ENCODE measurements at places on chromosomes 13 and 19.

- no peak for DNase-seq
Measured at GRCh38 chr13:28322256-28322905, 172.5 kb downstream of the FLT1 start.

- no peak for DNase-seq
Measured at GRCh38 chr13:108069521-108070210, 145.7 kb downstream of the LIG4 start.

- DNase-seq = no peak
Measured at GRCh38 chr19:3368441-3368795, 2.0 kb downstream of the NFIC start.

DNA sequence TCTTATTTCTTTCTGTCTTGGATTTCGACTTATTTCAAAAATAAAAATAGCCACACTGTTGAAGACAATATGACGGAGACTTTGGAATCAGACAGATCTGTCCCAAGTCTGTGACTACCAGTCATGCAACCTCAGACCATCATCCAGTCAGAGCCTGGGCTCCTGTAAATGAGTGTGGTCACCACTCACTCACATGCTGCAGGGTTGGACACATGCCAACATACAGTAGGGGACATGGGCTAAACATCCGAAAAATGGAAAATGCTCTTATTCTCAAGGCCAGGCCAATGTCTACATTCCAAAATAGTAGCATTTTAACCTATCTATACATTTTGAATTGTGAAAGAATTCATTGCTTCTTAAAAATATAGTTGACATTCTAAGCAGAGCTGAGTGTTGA lies 75.5 kb upstream of the EDNRB start:
- no peak for DNase-seq

DNA sequence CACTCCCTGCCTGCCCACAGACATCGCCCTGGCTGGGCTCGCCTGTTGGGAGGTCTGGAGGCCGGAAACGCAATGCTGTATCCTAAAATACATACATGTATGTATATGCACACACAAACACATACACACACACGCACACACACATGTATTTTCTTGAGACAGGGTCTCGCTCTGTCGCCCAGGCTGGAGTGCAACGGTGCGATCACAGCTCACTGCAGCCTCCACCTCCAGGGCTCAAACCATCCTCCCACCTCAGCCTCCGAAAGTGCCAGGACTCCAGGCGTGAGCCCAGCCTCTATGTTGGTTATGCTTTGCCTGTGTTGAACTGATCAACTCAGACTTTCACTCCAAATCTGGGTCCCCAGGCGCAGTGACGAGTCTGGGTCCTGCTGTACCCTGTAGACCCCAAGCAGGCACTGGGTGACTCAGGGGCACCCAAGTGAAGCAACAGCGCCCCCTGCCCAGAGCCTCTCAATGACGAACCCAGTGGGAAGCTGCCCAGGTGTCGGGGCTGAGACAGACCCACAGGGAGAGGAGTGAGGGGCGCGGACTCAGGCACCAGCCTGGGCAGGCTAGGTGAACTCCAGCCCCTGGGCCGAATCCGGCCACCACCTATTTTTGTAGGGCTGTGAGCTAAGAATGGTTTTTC lies 27.4 kb upstream of the CACTIN start:
- DNase-seq = no peak

DNA sequence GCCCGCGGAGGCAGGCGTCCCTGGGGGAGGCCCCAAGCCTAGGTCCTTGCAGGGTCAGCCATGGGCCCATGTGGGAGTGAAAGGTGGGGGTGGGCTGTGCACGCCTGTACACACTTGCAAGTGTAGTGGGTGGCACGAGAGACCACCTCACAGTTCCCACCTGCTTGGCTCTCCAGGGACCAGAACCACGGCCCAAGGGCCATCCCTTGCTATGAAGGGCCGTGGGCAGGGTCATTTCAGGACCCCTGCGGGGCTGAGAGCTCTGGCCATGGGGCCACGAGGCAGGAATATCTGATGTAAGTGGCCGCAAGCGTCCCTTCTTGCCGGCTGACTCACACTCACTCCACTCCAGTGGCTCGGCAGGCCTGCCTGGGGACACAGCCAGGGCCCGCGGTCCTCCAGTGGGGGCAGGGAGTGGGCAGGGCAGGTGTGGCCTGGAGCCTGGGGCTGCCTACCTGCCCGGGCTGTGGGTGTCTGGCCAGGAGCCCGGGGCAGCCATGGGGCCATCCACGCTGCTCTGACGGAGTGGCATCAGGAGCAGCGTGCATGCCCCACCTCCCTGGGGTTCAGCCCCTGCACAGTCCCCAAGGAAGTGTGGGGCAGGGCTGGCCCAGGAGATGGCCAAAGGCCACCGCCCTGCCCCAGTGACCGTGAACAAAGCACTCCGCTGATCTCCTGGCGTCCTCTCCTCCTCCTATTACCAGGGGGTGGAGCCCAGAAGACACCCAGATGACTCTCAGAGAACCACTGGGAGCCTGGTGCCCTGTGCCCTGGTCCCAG lies 8.6 kb upstream of the MKNK2 start:
- DNase-seq = no peak

GRCh38 chr13:98775844-98776598 lies 23.5 kb upstream of the SLC15A1 start:
- DNase-seq = no peak

GRCh38 chr13:46795321-46795720 lies 1.6 kb downstream of the ESD start:
- no peak for DNase-seq

DNA sequence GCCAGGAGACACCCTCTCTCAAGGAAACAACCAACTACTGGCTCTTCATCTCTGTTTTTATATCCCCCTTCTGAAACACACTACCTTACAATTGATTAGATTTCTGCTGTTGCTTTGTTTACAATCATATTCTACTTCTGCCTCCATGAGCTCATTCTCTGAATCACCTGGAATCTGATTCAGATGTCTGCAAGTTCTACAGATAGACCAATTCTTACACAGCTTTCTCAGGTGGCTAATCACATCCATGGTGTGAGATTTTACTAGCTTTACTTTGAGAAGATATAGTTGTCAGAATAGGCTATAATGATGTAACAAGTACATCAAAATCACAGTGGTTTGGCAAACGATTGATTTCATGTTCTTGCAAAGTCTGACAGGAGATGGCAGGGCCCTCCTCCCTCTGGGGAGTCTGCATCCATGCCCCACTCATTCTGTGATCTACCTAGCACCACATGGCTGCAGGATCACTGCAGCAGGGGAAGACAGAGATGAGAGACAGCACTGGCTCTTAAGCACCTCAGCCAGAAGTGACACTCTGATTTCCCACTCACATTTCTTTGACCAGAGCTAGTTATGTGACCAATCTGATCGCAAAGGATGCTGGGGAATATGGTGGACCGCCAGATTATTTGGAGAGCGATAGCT lies 243.7 kb downstream of the FOXO1 start:
- no peak for DNase-seq

DNA sequence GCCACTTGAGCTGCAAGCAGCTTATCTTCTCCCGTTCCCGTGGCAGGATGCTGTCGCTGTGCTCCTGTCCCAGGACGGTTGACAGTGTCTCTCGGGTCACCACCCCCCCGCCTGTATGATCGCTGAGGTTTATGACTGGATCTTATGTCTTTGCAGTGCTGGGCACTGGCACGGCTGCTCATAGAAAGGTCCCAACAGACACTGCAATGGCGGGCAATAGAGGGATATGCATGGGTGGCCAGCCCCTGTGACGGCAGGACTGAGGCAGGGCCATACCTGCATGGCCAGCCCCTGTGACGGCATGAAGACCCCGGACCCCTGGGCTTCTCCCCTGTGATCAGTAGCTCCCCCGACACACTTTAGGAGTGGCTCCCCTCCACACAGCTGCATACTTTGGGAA lies 307.2 kb downstream of the TEX29 start:
- DNase-seq = no peak

DNA sequence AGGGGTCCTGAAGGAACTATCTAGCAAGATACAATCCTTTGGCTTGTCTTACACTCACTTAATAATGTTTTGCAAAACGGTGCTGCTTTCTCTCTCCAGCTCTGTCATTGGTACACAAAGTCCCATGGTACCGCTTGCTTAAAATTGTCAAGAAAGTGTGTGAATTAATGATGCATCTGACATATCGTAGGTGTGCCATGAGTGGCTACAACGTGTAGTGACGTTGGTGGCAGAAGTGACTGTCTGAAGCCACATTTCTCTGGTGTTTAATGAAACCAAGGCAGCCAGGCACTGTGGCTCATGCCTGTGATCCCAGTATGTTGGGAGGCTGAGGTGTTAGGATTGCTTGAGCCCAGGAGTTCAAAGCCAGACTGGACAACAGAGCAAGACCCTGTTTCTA lies 2.6 kb downstream of the HSH2D start:
- no peak for DNase-seq

DNA sequence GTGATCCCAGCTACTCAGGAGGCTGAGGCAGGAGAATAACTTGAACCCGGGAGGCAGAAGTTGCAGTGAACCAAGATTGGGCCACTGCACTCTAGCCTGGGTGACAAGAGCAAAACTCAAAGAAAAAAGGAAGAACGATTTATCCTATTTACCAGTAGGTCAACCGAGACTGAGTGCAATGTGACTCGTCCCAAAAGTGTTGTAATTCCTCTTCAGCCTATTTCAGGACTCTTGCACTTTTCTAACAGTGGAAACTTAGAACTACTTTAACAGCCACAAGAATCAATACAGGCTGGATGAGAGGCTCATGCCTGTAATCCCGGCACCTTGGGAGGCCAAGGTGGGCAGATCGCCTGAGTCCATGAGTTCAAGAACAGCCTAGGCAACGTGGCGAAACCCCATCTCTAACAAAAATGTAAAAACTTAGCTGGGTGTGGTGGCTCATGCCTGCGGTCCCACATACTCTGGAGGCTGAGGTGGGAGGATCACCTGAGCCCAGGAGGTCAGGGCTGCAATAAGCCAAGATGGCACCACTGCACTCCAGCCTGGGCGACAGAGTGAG lies 4.3 kb upstream of the NR1H2 start:
- DNase-seq = no peak

- no peak for DNase-seq
Measured at GRCh38 chr13:40375489-40376171, 290.8 kb downstream of the FOXO1 start.

DNA sequence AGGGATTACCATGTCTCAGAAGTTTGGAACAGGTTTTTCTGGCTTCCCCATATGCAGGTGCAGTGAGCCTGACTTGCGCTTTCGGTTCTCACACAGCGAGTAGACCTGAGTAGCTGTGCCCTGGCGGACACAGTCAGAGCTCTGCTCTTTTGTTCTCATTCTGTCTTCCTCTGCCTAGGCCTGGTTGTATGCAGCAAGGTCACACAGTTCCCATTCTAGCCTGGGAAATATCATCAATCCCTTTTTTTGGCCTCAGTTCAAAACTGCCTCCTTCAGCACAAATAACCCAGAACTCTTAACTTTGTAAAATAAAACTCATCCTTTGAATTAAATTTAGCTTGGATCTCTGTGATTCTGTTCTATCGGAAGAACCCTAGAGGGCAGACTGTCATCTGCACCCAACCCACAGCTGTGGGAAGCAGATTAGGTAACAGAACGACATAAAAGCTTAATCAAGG lies 10.2 kb downstream of the OXGR1 start:
- peak; percentile 36 for DNase-seq

GRCh38 chr13:40389081-40389641 lies 277.3 kb downstream of the FOXO1 start:
- no peak for DNase-seq

- no peak for DNase-seq
Measured at GRCh38 chr19:7921967-7922835, 2.1 kb downstream of the SNAPC2 start.

DNA sequence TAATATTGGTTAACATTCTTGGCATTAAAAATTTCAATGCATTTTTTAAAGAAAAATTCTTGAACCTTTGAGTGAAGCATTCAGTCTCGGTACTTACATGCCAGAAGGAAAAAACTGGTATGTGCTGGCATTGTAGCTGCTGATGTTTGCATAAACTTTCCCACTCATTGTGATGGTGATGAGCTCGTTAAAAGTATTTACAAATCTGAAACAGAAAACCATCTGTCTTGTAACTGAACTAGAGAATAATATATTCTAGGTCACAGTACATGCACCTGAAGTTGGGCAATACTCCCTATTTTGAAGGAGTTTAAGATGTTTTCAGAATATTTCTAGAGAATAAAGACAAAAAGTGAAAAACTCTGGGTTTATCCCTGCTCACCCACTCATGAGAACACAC lies 64.1 kb downstream of the SLC15A1 start:
- DNase-seq = no peak

- DNase-seq = no peak
Measured at GRCh38 chr19:37990362-37990761, 83.4 kb downstream of the SIPA1L3 start.

DNA sequence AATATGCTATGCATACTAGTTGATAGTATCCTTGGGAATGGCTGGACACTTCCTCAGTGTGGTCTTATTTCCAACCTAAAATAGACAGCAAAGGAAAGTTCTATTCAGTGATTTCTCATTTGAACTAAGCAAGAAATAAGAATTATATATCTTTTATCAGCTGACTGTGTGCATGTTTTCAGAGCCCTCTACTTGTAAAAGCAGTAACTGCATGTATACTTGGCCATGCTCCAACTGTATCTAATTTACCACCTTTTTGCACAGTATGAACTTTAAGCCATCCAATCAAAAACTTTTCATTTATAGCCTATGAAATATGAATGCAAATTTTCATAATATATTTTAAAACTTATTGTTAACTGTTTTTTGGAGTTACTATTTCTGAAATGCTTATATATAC lies 136.4 kb upstream of the PCDH9 start:
- DNase-seq = no peak

GRCh38 chr13:102400675-102401145 lies 1.1 kb downstream of the FGF14 start:
- DNase-seq = no peak

GRCh38 chr19:390386-391206 lies 18.4 kb downstream of the C2CD4C start:
- DNase-seq = no peak

DNA sequence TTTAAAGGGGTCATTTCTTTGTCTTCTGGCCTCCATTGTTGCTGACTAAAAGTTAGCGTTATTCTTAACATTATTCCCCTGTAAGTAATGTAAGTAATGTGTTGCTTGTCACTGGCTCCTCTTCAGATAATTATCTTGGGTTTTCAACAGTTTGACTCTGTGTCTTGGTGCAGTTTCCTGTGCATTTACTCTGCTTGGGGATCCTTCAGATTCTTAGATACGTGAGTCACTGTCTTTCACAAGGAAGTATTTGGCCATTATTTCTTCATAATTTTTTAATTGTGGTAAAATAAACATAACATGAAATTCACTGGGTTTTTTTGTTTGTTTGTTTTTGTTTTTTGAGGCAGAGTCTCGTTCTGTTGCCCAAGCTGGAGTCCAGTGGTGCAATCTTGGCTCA lies 13.5 kb upstream of the OR7D2 start:
- DNase-seq = no peak

DNA sequence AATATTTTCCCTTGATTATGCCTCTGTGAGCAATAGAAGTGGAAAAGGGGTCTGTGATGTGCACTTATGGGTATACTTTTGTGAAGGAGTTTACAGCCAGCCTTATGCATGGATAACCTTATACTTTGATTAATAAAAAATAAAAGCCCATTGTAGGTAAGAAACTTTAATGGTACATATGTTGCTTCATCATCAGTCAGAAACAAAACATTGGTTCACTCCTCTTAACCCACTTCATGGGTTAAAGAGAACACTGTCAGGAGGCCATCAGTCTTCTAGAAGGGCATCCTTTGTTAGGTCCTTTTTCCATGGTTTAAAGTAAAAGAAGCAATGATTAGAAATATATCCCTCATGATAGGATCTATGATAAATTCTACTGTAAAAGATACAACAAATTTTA lies 952.1 kb upstream of the MIR17HG start:
- DNase-seq = no peak

GRCh38 chr19:17305517-17306284 lies at the start of gene MRPL34:
TSS of gene MRPL34 (plus strand) at chr19:17305872. CDS start at chr19:17305893, 21 bp downstream.
- peak; percentile 97 for DNase-seq

- no peak for DNase-seq
Measured at GRCh38 chr19:40141551-40141950, 49.7 kb upstream of the MAP3K10 start.
